NCI-H226 (cell line): ENCODE measurements at places on chromosomes 4 and X.
A peak's percentile ranks its signal among the peaks of the same experiment; 100 is the strongest.

DNA sequence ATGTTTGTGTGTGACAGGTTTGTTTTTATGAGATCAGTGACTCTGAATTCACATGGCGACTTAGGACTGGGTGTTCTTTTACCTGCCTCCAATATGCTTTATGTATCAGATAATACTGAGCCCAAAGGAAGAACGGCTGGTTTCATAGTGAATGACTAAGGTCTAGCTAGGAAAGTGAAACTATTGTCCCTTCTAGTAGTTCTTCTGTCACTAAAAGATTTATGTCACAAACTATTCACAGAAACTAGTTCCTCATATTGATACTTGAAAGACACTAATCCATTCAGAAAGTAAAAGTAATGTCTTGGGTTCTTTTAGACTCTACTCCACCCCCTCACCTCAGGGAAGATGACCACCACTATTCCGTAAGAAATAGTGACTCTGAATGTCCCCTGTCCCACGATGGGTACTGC, 81.7 kb downstream of the EGF start:
- DNase-seq: no peak

GRCh38 chr4:165461159-165461821, 82.5 kb downstream of the CPE start:
- DNase-seq: peak; percentile 93

GRCh38 chr4:32192363-32192762, 1472.2 kb downstream of the PCDH7 start:
- no peak for DNase-seq

GRCh38 chrX:75210602-75211001, 54.5 kb upstream of the ABCB7 start:
- no peak for DNase-seq

DNA sequence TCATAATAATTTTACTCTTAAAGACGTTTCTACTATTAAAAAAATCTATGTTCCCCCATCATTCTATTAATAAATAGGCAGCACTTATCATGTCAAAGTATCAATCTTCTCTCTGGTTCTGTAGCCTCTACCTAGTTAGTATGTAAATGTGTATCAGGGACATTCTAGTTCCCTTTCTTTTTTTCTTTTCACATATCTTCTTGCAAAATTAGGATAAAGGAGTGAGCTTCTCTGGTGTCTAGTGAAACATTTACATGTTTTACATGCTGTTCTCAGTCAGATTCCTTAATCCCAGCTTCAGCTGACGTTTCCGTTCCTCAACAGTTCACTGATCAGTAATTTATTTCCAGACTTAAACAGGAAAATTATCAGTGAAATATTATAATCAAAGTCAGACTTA, 11.8 kb downstream of the PCDH10 start:
- DNase-seq: no peak

- DNase-seq: no peak
These were observed 275.1 kb upstream of the RASGEF1B start for GRCh38 chr4:81746773-81747172.

GRCh38 chr4:38287101-38287851, 327.1 kb downstream of the PTTG2 start:
- DNase-seq: no peak

- DNase-seq: no peak
These were observed 2.0 kb upstream of the STAG2 start for GRCh38 chrX:123959281-123960063.

GRCh38 chr4:54104907-54105306, 4.9 kb downstream of the GSX2 start:
- DNase-seq: no peak

DNA sequence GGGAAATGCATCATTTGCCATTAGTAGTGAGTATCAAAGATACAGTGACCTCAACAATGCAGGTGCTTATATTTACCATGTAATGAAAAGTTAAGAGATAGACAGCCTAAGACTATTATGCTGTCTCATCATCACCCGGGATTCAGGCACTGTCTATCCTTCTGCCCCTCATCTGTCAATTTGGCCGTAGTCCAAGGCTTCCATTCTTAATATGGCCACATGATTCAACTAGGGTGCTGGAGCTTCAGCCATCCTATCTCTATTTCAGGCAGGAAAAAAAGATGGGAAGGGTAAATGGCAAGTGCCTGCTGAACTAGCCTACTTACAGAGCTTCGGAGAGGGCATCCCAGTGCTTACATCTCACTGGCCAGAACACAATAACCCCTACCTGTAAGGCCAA, 196.7 kb upstream of the LNX1 start:
- no peak for DNase-seq

- DNase-seq: no peak
These were observed 40.8 kb downstream of the VSIG4 start for GRCh38 chrX:65999029-65999562.

GRCh38 chrX:14776901-14777300, 96.0 kb downstream of the FANCB start:
- DNase-seq: peak; percentile 62

DNA sequence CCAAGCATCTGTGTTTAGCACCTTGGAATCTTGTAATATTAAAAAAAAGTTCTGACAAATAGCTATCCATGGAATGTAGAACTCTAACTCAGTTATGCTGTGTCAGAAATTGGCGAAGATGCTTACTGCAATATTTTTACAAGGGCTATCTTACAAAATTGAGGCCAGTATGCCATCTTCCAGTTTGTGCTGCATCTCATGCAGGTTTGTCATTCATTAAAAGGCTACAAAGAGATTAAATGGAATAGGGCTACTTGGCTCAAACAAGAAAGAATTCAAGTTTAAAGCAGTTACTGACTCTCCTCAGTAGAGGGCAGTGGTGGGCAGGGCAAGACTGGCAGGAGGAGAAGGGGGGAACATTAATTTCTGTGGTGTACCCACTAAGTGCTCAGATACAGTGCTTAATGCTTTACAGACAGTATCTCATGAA, 66.5 kb downstream of the SHROOM4 start:
- DNase-seq: no peak

DNA sequence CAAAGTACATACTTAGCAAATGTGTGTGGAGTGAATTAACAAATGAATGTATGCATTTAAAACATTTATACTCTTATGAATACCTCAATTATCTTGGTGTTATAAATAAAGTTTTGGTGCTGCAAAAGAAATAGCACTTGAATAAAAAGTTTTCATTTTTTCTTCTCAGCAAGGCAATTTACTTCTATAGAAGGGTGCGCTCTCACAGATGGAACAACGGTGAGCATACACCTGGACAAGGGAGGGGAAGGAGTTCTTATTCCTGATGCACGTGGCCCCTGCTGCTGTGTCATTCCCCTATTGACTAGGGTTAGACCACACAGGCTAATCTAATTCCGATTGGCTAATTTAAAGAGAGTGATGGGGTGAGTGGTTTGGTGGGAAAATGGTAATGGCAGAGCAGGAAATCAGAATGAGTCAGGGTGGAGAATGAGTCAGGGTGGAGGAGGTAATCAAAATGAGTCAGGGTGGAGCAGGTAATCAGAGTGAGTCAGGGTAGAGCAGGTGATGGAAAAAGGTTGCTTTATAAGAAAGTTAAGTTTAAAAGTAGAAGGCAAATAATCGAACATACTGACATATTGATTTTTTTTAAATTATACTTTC, 28.2 kb upstream of the PGK1 start:
- DNase-seq: no peak

DNA sequence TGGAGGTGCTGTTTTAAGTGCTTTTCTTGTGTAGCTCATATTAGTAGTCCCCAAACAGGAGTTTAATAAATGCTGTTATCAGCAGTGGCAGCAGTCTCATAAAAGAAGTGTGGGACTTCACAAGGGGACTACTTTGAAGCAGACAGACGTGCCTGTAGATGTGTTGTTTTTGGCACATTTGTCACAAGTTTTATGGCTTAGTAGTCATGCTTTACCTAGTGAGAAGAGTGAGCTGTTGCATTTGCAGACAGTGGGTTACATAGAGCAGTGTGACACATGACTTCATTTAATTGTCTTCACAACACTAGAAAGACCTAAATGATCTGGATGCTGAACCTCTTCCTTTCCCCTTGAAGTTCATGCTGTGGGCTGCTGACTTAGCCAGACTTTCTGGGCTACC, 149.5 kb upstream of the MBNL3 start:
- no peak for DNase-seq

GRCh38 chr4:80989921-80990544, 40.5 kb upstream of the BMP3 start:
- DNase-seq: peak; percentile 20

GRCh38 chr4:75878246-75878756, 24.0 kb downstream of the PPEF2 start:
- DNase-seq: no peak

GRCh38 chr4:158962393-158962792, 140.5 kb upstream of the RAPGEF2 start:
- no peak for DNase-seq

DNA sequence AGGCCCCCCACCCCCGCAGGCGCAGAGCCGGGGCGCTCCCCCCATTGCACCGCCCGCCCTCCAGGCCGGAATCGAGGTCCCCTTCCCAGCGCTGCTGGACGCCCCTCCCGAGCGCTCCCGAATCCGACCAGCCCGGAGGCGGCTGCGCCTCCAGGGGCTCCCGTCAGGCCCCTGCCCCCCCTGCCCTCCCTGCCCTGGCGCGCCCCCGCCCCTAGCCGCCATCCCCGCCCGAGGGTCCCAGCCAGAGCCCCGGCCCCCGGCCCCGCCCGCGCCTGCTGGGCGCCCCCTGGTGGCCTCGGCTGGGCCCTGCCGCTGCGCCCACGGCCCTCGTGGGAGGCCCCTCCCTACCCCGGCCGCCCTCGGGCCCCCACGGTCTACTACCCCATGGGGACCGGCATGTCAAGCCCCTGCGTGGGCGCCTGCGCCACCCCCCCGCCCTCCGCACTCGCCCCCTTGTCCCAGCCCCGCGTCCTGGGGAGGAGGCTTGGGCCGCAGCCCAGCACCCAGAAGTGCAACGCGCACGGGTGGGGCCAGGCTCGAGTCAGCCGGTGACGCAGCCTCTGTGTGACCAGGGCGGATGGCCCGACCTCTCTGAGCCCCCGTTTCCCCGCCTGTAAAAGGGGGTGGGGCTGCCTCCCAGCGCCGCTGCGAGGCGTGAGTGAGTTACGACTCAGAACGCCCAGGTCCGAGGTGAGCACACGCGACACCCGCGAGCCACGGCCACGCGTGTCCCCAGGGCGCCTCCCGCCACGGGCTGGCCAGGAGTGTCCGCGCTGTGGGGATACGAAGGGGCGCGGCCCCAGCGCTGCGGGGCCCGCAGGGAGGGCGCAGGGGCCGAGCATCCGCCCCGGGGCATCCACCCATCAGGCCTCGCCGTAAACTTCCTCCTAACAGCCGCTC, 104.9 kb downstream of the FAM53A start:
- peak; percentile 84 for DNase-seq

- no peak for DNase-seq
These were observed 18.2 kb downstream of the MAGEA9 start for GRCh38 chrX:149799938-149800337.

DNA sequence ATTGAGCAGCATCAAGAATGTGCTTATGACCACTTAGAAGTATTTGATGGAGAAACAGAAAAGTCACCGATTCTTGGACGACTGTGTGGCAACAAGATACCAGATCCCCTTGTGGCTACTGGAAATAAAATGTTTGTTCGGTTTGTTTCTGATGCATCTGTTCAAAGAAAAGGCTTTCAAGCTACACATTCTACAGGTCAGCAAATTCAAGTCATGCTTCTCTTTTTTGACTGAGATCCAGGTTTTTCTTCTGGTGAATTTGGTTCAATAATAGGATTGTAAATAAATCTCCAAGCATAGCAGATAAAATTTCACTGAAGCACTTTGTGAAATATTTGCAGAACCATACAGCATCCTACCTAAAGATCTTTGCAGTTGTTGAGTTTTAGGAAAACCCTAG, 218.1 kb downstream of the TLL1 start:
- DNase-seq: no peak

DNA sequence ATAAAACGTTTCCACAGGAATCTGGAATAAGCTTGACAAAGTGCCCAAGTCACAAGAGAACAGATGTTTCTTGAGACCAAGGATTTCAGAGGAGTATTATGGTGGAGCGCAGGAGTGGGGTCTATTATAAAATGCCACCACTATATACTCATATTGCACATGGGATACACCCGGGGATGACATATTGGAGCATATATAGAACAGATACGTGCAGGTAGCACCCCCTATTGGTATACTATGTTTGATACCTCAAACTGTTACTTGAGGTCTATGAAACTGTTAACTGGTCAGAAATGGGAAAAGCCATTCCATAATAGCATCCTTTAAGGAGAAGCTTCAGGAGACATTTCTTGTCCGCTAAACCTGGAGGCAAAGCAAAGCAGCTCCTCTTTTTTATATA, 86.0 kb downstream of the PCYT1B start:
- no peak for DNase-seq

DNA sequence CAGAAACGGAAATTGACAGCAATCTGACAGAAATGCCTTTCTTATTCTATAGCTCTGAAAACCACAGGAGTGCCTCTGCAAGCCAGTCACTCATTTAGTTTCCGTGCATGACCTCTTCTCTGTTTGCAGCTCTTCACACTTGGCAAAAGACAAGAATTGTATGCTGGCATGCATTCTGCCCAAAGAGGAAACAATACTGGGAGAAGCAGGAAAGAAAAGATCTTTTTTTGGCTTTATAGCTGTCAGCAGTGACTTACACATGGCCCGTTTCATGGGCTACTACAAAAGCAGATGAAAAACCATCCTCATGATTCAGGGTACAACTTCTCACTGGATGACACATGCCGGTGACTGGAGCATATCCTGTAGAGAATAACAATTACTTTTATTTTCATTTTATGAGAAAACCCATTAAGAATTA, 249.4 kb downstream of the ADAMTS3 start:
- DNase-seq: no peak

DNA sequence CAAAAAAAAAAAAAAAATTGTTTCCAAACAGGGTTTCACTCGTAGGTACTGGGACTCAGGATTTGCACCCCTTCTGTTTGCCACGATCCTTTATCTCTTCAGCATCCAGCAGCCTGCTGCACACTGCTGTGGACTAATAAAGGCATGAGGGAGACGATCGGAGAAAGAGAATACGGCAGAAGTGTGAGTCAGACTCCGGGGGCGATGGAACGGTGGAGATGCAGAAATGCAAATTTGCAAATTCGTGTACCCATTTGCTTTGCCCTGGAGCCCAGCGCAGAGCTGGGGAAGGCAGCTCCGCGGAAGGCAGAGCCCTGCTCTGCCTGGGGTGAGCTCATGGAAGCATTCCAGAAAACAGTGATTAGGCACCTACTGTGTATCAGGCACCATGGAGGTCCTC, 270.3 kb downstream of the ASMT start:
- no peak for DNase-seq

DNA sequence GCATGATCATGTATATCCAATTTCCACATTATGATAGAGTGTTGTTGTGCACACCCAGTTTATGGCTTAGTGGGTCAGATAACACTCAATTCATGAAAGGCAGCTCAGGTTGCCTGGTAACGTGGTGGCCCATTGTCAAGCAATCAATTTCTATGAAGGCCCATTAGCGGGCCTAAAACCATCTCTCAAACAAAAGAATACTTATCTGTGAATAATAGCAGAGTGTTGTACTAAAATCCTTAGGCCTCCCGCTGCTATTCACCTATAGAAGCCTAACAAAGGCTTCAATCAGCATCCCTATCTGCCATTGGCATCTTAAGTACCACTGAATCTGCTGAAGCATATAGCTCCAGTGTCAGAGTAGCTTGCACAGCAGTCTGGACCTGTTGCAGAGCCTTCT, 849.6 kb upstream of the POU3F4 start:
- no peak for DNase-seq

- no peak for DNase-seq
These were observed 2.3 kb upstream of the METTL14 start for GRCh38 chr4:118682928-118683327.
